ENCODE measurements at places on chromosomes 16 and 17.

- DNase-seq = no peak
Observed at GRCh38 chr16:54097774-54098173, 188.8 kb downstream of the IRX3 start.

DNA sequence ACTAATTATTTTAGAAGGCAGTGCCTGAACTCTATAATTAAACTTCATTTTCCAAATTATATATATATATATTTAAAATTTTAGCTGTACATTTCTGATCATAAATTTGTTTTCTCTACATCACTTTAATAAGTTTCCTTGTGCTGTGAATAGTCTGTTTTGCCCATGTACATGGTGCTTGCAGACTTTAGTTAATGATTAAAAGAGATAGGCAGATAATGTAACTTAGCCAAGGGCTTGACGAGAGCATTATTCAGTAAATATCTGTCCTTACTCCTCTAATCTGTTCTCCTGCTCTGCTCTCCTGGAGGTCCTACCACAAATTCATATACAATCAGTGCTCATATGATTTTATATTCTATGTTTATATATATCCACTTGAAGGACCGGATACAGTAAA is 595.2 kb upstream of the KIF2B start:
- DNase-seq = no peak

- peak; percentile 2 for DNase-seq
Observed at GRCh38 chr17:143785-144281, 6.5 kb downstream of the SCGB1C2 start.

DNA sequence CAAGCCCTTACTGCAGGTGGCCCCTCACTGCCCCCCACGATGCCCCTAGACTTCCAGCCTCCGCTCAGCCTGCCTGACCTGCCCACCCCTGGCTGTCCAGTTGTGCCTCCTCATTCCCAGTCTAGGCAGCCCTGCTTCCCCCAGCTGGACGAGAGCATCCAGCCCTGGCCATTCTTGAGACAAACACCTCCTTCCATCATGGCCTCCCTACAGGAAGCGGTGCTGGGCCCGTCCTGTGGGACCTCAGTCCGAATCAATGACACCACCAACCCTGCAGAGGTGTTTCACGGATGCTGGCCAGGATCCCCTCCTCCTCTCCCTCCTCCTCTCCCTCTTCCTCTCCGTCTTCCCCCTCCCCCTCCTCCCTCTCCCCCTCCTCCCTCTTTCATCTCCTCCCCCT is 28.3 kb downstream of the CCDC40 start:
- no peak for DNase-seq

DNA sequence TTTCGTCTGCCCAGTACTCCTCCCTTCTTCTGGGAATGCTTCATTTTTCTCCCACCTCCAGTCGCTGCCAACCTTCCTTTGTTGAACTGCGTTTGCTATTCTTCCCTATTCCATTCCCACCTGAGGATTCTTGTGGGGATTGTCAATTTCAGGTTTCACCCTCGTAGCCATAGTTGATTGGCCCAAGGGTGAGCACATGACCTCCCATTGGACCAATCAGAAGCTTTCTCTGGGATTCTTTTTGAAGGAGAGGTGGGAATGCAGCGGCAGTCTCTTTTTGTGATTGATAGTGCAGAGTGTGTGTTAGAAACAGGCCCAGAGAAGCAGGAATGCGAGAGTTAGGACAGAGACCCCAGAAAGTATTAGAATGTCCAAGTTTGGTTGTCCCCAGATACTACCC is 49.1 kb upstream of the GPRC5B start:
- DNase-seq = no peak
